ENCODE measurements at places on chromosomes 11 and 22.

DNA sequence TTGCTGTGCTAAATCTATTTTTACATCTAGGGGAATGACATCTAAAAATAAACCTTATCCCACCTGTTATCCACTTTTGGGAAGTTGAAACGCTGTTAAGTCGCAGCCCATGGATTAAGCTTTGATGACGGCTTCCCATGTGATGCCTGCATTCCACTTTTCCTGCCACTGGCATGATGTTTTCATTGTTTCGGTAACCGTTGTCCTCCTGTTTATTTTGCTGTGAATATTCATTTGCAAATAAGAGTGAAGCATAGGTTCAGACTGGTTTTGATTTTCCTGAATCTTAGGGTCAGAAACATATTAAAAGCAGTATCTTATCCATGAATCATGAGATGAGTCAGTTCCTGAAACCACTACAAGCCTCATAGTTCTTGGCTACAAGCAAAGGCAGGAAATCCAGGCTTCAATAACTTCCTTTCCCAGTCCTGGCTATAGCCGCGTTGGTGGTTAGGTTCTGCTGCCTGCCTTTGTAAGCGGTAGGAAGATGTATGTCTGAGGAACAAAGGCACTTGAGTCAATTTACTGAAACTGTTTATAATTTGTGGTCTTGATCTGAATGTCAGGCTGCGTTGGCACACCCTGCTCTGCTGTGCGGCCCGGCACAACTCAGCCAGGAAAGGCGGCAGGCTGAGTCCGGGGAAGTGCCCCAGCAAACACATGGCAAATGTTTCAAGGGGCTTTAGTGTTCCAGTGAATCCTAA, 19.4 kb downstream of the TEAD1 start:
- DNase-seq: peak; percentile 43

- DNase-seq: no peak
These were observed 30.5 kb upstream of the BLID start for GRCh38 chr11:122146475-122146874.

DNA sequence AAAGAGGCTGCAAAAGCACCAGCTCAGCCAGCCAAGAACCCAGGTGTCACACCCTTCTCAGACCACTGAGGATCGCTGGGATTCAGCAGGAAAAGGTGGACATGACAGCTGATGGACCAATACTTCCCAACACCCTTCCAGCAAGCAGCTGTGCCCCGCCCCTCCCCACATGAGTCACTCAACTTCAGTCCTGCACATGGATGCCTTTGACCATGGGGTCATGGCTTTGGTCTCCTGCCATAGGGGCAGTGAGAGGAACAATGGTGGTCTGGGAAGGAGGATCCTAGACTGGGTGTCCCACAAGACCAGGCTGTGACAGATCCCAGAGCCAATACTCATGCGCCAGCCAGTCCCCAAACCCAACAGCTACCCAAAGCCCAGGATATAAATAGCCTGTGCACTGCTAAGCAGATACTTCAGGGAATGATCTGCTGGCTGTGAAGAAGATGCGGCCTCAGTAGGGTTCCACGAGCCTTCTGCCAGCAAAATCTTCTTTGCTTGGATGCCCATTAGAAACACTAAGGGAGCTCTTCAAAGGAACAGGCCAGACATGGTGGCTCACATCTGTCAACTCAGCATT, 5.5 kb upstream of the RGL4 start:
- DNase-seq: no peak

DNA sequence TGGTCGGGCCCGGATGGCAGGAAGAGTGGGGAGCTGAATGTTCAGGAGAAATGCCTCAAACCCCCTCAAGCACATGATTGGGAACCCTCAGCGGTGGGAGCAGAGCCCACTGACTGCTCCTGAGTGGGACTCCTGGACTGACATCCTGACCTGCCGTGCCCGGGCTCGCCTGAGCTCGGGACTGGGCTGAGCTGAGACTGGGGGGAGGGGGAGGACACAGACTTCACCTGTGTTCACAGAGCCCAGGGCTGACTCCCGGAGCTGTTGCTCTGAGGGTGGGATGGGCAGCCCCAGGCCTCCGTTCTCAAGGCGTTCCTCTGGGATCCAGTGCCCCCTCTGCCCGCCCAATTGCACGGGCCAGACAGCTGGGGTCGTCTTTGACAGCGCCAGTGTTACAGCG, 24.6 kb downstream of the DAGLA start:
- DNase-seq: peak; percentile 46

GRCh38 chr11:118921121-118921928, 4.4 kb downstream of the BCL9L start:
- no peak for DNase-seq

DNA sequence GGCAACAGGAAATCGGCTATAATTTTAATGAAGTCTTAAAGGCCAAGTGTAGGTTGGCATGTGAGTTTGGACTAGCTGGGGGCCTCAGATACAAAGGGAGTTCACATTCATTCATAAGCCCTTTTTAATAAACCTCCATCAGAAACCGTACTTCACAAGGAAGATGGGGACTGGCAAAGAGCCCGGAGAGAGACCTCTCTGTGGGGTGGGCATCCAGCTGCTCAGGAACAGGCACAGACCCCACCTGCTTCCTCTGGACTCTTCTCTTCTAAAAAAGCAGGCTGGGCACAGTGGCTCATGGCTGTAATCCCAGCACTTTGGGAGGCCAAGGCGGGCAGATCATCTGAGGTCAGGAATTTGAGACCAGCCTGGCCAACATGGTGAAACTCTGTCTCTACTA, 3.9 kb upstream of the ARFGAP3 start:
- DNase-seq: no peak

GRCh38 chr11:20634781-20635180, 34.6 kb upstream of the NELL1 start:
- no peak for DNase-seq

DNA sequence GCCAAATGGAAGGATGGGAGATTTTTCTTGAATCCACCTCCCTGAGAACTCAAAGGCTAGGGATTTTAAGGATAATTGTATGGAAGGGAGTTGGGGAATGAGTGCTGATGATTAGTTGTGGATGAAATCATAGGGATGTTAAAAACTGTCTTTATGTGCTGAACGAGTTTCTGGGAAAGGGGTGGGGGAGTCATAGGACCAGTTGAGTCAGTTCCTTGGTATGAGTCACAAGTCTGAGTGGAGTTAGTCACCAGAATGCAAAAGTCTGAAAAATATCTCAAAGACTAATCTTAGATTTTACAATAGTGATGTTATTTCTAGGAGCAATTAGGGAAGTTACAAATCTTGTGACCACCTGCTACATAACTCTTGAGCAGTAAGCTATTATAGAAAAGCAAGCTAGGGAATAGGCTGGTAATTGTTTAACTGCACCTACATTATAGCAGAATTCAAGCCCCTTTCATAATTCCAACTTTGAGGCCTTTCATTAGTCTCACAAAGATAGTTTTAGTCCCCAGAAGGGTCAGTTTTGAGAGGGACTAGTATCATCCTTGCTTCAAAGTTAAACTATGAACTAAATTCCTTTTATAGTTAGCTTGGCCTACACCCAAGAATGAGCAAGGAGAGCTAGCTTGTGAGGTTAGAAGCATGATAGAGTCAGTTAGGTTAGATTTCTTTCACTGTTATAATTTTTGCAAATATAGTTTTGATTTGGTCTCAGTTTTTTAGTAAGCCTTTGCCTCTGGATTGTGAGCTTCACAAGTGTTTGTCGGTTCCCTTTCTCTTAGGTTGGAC, 668.0 kb downstream of the ETS1 start:
- DNase-seq: no peak

DNA sequence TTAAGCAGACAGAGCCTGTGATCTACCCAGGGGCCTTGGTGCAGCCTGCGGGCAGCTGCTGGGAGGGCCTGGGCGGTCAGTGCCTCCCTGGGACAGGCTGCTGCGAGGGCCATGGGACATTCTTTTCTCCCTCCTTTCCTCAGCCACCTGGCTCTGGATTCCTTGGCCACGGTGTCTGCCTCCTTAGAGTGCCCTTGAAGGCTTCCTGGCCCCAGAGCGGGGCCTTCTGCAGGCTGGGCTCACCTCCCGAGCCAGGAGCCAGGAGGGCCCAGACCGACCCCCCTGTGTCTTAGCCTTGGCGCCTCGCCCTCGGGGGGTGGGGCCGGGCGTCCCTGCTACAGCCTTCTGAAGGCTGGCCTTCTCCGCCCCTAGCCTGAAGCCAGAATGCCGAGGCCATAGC, 231.2 kb downstream of the TBC1D22A start:
- DNase-seq: no peak

- no peak for DNase-seq
These were observed 51.6 kb downstream of the TBC1D22A start for GRCh38 chr22:46813816-46814597.

DNA sequence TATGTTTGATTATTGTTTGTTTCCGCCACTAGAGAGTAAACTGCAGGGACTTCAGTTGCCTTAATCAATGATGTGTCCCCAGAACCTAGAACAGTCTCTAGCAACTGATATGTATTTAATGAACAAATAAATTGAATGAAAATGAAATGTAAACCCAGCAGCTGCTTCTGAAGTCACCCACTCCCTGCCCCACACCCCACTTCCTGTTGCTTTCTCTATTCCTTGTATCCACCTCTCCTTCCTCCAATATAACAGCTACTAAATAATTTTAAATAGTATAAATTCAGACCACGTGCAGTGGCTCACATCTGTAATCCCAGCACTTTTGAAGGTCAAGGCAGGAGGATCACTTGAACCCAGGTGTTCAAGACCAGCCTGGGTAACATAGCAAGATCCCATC, 15.8 kb downstream of the MYH9 start:
- DNase-seq: no peak

- no peak for DNase-seq
These were observed 11.1 kb upstream of the MS4A2 start for GRCh38 chr11:60077216-60077817.

GRCh38 chr11:60720460-60720859, 4.1 kb upstream of the MS4A18 start:
- no peak for DNase-seq

DNA sequence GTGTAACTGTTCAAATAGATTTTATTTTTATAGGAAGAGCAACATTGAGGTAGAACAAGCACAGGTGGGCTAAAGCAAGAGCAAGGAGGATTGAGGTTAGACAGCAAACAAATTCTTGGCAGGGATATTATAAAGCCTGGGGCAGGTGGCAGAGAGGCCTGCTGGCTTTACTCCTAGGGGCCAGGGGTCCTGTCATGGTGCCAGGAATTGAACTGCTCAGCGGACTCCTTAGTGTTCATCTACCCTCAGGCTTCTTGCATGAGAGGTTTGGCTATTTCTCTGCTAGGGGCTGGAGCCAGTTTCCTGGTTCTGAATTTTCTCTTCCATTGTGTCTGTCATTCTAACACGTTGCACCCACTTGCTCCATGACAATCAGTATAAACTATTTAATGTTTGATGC, 217.2 kb upstream of the NCAM1 start:
- DNase-seq: peak; percentile 69

GRCh38 chr11:75823415-75823814, 8.4 kb downstream of the UVRAG start:
- DNase-seq: peak; percentile 43

GRCh38 chr11:125903711-125904659, at the start of gene DDX25:
Gene DDX25, plus strand, starts transcription at chr11:125904508. Its CDS starts 10 bp downstream, at chr11:125904518.
- DNase-seq: no peak

GRCh38 chr22:31161386-31161785, 1.4 kb downstream of the RNF185 start:
- DNase-seq: no peak

GRCh38 chr11:67694875-67695555, 20.6 kb upstream of the ALDH3B2 start:
- DNase-seq: no peak

DNA sequence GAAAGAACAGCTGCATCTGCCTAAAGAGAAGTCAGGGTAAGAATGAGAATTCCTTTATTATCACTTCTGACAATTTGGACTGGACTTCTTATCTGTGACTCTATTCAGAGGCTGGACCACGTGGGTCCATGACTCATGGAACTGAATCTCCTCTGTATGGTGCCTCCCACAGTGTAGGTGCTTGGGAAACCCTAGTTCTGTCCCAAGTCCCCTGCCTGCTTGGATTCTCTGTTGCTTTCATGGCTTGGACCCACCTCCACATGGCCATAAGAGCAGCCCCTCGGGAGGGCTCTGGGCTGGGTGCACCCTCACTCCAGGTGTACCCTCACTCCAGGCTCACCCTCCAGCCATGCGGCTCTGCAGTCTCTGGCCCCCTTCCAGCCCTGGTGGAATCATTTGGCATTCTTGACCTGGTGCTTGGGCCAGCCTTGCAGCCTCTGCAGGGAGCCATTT, 153.4 kb downstream of the CACNA1I start:
- no peak for DNase-seq

GRCh38 chr22:27857443-27857842, 55.9 kb upstream of the MN1 start:
- no peak for DNase-seq

DNA sequence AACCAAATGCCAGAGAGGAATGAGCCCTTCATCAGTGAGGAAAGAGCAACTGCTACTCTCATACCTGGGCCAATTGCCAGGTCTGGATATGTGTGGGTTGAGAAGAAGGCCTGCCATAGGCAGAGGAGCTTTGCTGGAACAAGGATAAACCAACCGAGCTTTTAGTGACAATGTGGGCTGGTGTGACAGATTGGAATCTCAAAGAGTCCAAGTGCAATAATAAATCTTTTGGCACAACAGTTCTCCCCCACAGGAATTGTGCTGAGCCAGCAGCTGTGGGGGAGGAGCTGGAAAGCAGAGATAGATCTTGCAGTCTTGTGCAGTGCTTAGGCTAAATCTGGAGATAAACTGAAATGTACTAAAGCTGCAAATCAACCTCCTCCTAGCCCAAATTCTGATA, 79.4 kb upstream of the ISX start:
- no peak for DNase-seq

- no peak for DNase-seq
These were observed 169.9 kb upstream of the CCDC90B start for GRCh38 chr11:83456075-83456474.

DNA sequence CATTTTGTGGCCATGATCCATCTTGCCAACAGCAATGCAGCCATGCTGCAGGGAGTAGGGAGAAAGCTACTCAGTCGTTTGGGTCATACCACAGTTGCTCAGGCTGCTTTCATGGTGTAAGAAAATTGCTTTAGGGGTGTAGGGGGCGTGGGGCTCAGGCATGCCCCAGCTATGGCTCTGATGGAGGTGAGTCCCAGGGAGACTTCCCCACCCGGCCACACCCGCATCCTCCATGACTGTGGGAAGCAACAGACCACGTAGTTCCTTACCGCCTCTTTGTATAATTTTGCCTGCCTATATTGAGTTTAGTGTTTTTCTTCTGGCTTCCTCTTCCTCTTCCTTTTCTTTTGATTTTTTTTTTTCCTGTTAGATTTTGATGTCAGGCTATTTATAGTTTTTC, 58.8 kb downstream of the SPECC1L start:
- no peak for DNase-seq

GRCh38 chr11:118076754-118077281, at the start of gene TMPRSS4:
Gene TMPRSS4, plus strand, starts transcription at chr11:118077078. Its CDS starts 225 bp downstream, at chr11:118077303.
- no peak for DNase-seq

Data from RPMI8226 (cell line).